ENCODE measurements at places on chromosomes 7 and 10.

DNA sequence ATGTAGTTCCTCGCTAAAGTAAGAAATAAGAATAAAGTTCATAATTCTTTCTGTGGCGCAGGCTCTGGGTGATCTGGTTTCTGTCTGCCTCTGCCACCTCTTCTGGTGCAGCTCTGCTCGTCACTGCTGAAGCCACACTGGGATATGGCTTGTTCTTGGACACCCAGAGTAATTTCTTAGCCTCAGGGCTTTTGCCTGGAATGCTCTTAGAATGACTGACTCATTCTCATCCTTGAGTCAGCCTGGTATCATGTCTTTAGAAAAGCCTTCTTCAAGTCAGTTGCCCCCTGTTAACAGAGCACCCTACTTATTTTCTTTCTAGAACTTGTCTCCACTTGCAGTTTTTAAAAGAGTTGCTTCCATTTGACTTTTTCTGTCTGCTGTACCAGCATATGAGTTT is 2.0 kb downstream of the ZSCAN25 start:
- no peak for DNase-seq

- DNase-seq: no peak
These were observed 12.6 kb upstream of the WDFY4 start for GRCh38 chr10:48671914-48672595.

GRCh38 chr7:31950091-31950755 is 120.0 kb downstream of the PDE1C start:
- no peak for DNase-seq

DNA sequence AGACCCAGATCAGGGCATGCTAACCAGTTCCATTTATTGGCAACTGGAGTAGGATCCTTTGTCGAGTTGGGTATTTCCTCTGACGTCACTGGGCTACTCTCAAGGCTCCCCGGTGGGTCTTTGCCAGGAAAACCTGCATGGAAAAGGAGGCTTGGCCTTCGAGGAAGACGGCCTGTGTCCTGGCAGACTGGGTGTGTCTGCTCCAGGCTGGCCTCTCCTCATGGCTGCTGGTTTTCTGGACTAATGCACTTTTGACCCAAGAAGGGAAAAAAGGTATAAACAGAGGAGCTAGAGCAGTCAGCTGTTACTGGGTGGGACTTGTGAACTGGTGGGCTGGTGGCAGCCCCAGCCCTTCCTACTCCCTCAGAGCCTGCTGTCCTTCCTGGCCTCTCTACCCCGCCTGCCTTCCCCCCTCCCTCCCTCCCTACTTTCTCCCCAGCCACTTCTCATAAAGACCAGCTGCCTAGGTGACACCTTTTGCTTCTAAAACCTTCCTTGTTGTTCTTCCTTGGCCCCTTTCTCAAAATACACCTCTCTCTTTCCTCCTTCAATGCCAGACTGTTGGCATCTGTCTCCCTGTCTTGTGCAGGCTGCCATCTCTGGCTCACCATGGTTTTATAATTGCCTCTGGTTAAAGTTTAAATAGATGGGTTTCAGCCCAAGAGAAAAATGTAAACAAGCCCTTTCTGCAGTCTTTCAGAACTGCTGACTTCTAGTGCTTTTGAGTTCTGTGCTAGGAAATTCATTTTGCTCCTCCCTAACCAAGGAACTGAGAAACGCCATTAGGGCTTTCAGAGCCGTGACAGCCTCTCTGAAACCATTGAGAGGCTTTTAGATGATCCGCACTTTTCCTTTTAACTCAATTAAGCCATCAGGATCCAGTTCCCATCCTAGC is 101.8 kb upstream of the MKLN1 start:
- DNase-seq: no peak

GRCh38 chr10:91513598-91514424 is 103.7 kb downstream of the HECTD2 start:
- no peak for DNase-seq

- DNase-seq: no peak
These were observed 289.7 kb downstream of the PLXDC2 start for GRCh38 chr10:20105931-20106330.

DNA sequence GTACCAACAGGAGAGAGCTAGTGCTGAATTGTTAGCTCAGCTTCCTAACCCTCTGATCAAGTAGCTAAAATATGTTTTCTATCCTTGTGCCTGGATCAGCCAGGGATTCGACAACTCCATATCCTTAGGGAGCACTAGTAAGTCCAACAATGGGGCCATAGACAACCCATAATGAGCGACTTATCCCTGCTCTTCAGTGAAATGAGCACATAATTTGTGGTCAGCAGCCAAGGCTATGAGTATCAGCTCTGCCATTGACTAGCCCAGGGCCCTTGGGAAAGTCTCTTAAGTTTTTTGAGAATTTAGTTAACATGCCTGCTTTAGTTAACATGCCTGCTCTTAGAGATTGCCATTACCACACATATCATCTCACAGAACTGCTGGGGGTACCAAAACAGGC is 39.3 kb downstream of the COL1A2 start:
- no peak for DNase-seq
